ENCODE measurements at places on chromosomes 4 and X. TPM values are rescaled to one million over a fixed set of nuclear protein-coding genes. Genes with fewer than 3 reads are reported as not detected.

DNA sequence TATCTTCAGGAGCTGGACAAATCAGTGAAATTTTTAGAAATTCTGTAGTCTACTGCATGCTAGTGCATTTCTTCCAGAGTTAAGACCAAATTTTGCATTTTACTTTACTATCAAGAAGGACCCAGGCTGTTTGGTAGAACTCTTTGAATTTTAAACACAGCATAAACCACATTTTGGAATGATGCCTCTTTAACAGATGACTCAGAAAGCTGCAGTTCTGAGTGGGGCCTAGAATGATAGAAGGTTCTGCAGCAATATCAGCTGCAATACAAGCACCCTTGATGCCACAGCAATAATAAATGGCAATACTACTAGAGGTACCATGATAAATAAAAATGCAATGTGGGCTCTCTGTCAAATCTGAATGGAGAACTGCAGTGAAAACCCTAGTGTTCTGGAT is 198.7 kb downstream of the TMA16 start:
- no peak overlapping the region for H3K27ac ChIP-seq
- no peak for DNase-seq
- H3K4me3 ChIP-seq, result no peak overlapping the region

GRCh38 chr4:107376293-107376692 is 340.2 kb upstream of the DKK2 start:
- H3K4me3 ChIP-seq, result no peak overlapping the region
- H3K4me1 ChIP-seq, result no peaks in the 10 kb centered on the region
- peaks cover 1% of the 10 kb centered on the region for H3K27me3 ChIP-seq
- no peak overlapping the region for H3K27ac ChIP-seq

SLC10A4 gene
- 0.28 TPM for total RNA-seq

FRMPD3 gene
- total RNA-seq, result 0.08 TPM

TLR2 gene
- total RNA-seq, result not detected

DNA sequence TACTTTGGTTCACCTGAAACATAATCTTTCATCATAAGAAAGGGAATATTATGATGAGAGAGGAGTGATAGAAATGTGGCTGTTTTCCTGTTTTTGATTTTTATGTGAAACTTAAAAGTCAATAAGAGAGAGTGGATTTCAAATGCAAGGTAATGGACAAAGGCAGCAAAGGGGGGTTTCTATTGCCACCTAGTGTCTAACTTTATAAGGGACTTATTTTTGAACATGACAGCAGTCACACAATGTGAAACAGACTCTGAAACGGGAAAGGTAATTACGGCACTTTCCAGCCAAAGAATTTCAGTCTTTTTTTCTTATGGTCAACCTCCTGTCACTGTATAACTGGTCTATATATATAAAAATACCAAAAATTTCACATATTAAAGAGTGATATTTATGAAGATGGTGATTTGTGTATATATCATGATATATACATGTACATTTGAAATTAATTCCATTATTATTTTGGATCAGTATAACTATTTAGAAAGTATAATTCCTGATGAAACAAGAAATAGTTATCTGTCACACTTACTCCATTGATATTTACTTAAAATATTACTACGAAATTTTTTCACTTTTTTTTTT is 127.1 kb downstream of the FBXO8 start:
- H3K27ac ChIP-seq, result no peak overlapping the region
- H3K27me3 ChIP-seq, result no peaks in the 10 kb centered on the region
- H3K36me3 ChIP-seq, result no peaks in the 10 kb centered on the region
- H3K4me1 ChIP-seq, result peaks cover 8% of the 10 kb centered on the region
- H3K4me3 ChIP-seq, result no peak overlapping the region
- no peak for DNase-seq

CXCL6 gene
- total RNA-seq, result 0.15 TPM

GRCh38 chr4:77045490-77045889 is 30.3 kb downstream of the CCNI start:
- H3K27ac ChIP-seq, result no peak overlapping the region
- DNase-seq, result no peak

LRAT gene
- 0.64 TPM for total RNA-seq

VSIG4 gene
- total RNA-seq, result not detected

DNA sequence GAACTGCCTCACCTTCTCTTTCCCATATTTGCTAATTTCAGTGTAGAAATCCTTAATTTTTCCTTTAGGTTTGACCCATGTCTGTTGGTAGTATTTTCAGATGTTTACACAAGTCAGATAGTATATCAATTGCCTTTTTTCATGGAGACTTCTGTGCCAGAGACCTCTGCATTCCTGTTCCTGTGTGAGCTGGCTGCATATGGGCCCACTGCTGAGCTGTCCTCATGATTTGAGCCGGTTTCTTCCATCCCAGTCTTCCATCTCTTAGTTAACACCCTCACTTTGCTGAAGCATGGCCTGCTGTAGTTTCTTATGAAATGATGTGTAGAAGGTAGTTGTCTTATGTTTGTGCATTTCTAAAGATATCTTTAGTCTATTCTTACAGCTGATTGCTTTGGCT is 40.0 kb downstream of the CDS1 start:
- H3K4me1 ChIP-seq, result peaks cover 2% of the 10 kb centered on the region
- no peak overlapping the region for H3K27ac ChIP-seq
- no peak for DNase-seq
- H3K4me3 ChIP-seq, result no peak overlapping the region
- H3K36me3 ChIP-seq, result no peaks in the 10 kb centered on the region

DNA sequence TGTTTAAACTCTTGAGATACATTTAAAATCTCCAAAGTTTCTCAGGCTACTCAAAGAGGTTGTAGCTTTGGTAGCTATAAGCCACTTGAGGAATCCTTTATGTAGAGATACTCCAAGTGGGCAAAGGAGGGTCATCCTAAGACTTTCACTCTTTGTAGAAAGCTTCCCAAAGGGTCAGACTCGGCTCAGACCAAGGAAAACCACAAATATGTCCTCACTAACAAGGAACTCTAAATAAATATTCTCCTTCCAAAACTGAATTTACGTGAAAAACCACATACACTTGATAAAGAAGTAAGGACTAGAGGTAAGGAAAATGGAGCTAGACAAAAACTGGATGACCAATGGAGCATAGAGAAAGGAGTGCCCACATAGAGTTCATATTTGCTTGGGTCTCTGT is 41.7 kb upstream of the DDX60 start:
- no peak overlapping the region for H3K27ac ChIP-seq
- H3K4me3 ChIP-seq, result no peak overlapping the region
- no peak for DNase-seq
- H3K36me3 ChIP-seq, result peaks cover 4% of the 10 kb centered on the region
- H3K27me3 ChIP-seq, result peaks cover 2% of the 10 kb centered on the region
- no peaks in the 10 kb centered on the region for H3K4me1 ChIP-seq

DNA sequence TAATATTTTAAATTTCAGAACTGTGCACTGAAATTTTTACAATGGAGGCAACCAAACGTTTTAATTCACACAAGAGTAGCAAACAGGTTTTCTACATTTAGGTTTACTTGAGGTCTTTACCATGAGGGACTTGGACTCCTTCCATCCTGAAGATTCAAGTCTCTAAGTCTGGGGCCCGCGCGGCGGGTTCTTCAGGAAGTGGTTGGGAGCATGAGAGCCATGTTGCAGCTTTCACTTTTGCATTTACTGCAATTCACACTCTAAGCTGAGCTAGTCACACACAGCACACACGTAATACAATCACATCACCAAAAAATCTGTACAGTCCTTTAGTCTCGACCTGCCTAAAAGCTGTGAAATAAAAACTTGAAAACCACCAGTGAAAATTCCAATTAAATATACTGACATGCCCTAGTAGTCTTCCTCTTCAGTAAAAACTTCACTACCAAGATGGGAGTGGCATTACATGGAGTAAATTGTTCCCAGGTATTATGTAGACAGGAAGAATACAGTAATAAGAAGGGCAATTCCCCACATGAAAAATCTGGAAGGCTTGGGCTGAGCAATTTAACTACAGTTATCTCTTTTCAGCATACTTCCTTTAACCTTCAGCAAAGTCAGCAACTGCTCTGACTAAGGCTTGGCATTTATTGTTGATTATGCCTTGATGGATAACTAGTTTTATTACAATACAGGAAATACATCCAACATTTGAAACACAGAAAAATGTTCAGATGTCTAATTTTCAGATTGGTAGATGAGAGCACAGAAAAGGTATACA is 571.1 kb upstream of the DIPK2B start:
- no peaks in the 10 kb centered on the region for H3K27me3 ChIP-seq
- H3K4me3 ChIP-seq, result no peak overlapping the region
